Foreskin keratinocyte (primary cell): ENCODE measurements at places on chromosomes 7 and 10.

DNA sequence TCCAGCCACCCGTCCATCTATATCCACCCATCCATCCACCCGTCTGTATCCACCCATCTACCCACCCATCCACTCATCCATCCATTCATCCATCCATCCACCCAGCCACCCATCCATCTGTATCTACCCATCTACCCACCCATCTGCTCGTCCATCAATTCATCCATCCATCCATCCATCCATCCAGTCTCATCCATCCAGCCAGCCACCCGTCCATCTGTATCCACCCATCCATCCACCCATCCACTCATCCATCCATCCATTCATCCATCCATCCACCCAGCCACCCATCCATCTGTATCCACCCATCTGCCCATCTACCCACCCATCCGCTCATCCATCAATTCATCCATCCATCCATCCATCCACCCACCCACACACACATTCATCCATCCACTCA lies 73.2 kb downstream of the UNCX start:
- DNase-seq: no peak

DNA sequence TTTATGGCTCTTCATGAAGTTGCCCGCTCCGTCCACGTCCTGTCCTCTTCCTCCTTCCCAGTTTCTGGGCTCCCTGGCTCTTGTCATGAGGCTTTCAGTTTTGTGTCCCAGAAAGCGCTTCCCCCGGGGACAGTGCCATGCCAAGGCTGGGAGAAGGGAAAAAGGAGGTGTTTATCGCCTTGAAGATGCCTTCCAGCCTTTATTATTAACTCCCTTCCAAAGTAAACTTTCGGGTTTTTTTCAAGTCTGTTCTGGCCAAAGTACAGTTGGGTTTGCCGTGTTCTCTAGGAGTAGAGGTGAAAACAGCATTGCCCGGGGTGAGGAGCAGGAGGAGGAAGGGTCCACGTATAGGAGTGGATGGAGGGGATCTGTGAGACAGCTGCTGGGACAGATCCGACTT lies 117.2 kb downstream of the CUX1 start:
- DNase-seq: no peak

DNA sequence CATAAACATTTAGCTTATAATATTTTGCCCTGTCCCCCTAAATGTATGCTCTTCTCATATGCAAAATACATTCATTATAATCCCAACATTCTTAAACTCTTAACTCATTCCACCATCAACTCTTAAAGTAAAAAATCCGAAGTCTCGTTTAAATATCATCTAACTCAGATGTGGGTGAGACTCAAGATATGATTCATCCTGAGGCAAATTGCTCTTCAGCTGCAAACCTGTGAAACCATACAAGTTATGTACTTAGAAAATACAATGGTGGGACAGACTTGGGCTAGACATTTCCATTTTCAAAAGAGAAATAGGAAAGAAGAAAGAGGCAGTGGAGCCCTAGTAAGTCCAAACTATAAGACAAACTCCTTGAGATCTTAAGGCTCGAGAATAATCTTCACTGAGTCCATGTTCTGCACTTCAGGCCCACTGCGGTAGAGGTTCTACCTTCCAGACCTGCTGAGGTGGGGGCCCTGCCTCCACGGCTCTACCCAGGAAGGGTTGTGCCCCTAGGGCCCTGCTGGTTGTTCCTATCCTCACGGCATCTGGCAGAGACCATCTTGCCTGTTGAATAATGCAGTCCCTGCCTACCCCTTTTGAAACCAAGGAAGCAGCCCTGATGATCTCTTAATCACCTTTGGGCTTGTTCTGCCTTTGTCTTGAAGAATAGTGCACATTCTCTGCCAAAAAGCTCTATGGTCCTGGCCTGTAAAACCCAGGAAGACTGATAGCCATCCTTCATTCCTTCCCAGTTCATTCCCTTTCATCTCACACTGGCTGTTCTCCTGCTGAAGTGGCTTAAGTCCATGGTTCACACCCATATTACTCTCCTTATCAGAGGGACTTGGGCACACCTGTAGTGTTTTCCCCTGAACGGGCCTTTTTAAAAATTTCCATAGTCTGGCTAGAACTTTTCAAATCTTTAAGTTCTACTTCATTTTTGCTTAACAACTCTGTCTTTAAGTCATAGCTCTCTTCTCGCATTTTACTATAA lies 37.3 kb downstream of the INPP5F start:
- DNase-seq: no peak

DNA sequence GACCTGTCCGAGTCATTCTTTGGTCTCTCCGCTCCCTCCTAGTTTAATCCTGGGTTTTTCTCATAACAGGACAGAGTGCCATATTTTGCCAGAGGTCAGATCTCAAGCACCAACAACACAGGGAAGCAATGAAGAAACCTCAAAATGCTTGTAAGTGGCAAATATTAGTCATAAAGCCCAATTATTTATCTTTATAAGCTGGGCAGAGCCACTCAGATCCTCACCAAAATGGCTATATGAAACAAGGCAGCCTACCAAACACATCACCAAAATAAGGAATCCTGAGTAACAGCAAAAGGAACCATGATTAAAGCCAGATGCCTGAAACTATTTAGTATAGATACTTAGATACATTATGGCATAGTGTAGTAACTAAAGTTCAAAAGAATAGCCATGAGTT lies 4.7 kb downstream of the ECD start:
- DNase-seq: no peak

- DNase-seq: no peak
These were observed 23.0 kb upstream of the CEP41 start for GRCh38 chr7:130463553-130464434.

DNA sequence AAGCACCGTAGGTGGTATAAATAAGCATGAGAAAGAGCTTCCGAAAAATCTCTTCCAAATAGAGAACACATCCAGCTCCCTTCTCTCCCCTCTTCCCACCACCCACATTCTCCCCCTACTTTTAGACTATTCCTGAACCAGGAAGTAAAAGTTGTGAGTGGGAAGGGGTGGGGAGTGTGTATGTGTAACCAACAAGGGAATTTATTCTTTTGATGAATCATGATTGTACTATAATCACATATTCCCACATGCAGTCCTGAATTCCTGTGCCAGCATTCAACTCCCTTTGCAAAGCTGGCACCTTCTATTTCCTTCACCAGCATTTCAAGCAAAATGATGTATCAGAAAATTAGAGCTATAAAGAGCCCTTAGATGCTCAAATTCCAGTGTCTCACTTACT lies 230.6 kb upstream of the CHRM2 start:
- DNase-seq: no peak

DNA sequence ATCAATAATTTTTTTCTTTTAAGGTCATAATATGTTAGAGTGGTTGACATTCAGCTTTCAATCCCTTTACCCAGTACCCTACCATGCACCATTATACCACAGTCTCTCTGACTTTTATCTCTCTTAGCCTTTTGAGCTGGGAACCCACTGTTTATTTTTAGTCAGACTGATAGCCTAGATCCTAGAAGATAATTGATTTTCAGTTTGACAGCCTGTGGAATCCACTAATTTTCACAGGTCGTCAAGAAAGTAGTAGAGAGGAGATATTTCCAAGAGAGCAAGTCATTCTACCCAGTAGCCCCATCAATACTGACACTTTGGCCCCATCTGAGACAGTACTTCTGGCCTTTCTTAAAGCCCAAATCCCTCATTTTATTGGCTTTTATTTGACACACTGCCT lies 67.1 kb upstream of the CC2D2B start:
- no peak for DNase-seq
